ENCODE measurements at places on chromosomes 5 and 9. TPM values are rescaled to one million over a fixed set of nuclear protein-coding genes. Genes with fewer than 3 reads are reported as not detected.

The TAF11L10 gene
- total RNA-seq: not detected

- DNase-seq: no peak
Observed at GRCh38 chr9:73853549-73853948, 643.6 kb upstream of the RORB start.

The OTP gene
- total RNA-seq: not detected

The SPATA31A3 gene
- total RNA-seq: not detected

DNA sequence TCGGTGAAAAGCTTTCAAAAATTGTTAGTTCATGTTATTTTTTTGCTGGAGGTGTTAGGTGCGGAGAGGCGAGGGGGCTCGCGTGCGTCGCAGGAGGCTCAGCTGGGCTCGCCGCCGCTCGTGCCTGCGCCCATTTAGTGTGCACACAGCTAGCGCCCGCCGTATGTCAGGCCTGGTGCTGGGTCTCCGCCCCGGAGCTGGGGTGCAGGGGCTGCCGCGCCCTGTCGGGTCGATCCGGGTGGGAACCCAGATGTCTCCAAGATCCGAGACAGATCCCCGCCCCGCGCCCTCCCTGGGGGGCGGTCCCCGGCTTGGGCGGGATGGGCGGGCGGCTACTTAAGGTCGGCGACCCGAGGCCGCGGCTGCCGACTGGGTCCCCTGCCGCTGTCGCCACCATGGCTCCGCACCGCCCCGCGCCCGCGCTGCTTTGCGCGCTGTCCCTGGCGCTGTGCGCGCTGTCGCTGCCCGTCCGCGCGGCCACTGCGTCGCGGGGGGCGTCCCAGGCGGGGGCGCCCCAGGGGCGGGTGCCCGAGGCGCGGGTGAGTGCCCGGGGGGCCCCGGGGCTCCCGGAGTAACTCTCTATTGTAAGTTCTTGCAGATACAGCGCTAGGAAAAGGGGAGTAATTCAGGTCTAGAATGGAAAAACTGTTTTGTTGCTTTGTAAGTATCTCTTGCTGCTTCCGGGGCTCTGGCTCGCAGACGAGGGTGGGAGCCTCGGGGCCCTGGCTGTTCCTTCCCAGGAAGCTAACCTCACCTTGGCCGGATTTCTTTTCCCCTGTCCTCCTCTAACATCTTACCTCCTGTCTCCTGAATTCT, 31.7 kb downstream of the GSN start:
- peak; percentile 92 for DNase-seq

- no peak for DNase-seq
Observed at GRCh38 chr5:123721675-123722276, 209.8 kb downstream of the CSNK1G3 start.

DNA sequence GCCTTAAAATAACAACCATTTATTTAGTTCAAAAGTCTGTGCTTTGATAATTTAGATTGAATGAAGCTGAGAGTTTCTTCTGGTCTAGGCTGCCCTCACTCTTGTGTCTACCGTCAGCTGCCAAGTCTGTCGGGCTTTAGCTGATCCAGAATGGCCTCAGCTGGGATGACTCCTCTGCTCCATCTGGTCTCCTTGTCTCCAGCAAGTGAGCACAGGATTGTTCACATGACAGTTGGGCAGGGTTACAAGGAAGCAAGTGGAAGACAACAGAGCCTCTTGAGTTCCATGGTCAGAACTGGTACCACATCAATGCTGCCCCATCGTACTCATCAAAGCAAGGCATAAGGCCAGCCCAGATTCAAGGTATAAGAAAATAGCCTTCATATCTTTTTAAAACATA, 9.0 kb downstream of the HTR1A start:
- DNase-seq: no peak

The CDC37L1 gene
- total RNA-seq: 41.2 TPM

DNA sequence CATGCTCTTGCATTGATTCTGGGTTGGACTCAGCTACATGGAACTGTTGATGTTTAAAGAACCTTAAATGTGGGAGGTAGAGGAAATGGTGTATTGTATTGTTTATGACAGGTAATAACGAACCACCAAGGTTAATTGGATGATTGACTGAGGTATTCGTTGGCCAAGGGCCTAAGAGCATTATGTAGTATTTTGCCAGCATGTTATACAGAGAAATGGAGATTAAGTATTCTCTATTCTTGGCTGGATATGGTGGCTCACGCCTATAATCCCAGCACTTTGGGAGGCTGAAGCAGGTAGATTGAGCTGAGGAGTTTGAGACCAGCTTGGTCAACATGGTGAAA, 59.0 kb upstream of the CDK20 start:
- DNase-seq: no peak

DNA sequence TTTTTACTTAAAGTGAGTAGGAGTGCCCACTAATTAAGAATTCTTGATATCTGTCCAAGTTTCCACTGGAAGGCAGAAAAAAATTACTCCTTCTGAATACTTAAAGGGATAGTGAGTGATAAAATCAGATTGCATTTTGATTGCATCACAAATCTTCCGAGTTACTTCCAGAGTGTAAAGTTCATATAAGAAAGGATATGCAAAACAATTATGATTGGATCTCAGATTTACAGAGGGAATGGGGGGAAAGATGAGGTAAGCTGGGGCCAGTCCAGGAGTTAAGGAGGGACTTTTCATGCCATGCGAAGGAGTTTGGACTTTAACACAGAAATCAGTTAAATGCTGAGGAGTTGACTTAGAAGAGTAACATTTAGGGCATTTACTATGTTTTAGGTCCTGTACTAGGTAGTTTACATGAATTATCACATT, 9.3 kb upstream of the RNF145 start:
- DNase-seq: no peak

GRCh38 chr5:161412792-161413191, 133.7 kb downstream of the GABRB2 start:
- no peak for DNase-seq

GRCh38 chr9:110440172-110440571, 102.5 kb upstream of the TXNDC8 start:
- DNase-seq: no peak

GRCh38 chr9:112203536-112203935, 28.4 kb upstream of the SUSD1 start:
- no peak for DNase-seq

GRCh38 chr9:92974761-92975755, 27.7 kb downstream of the FGD3 start:
- no peak for DNase-seq

The ELOVL7 gene
- 0.29 TPM for total RNA-seq

DNA sequence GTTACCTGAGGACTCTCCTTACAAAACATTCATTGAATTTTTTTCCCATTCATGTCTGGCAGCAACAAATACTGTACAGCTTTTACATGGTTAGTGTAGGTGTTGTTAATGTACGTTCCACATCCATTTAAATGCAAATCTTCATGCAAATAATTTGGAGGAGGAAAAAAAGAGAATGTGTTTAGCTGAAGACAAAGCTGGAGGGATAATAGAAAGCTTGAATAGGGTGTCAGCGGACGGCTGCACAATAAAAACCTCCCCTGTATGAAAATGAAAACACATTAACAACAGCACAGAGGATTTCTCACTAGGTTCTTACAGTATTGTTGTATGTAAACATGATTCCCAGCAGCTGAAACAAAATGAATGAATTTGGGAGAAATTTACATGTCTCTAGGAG, 231.5 kb downstream of the ZNF608 start:
- no peak for DNase-seq

DNA sequence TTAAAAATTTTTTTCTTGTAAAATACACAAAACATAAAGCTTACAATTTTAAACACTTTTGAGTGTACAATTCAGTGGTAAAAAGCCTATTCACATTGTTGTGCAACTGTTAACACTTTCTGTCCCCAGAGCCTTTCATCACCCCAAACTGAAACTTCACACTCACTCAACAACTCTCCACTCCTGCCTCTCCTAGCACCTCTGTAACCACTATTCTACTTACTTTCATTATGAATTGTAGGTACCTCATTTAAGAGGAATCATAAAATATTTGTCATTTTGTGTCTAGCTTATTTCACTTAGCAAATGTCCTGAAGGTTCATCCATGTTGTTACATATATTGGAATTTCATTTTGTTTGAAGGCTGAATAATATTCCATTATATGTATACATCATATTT, 4.3 kb upstream of the ZNF510 start:
- no peak for DNase-seq

The ZDHHC21 gene
- 11.7 TPM for total RNA-seq

- no peak for DNase-seq
Observed at GRCh38 chr5:106521701-106522100, 1149.0 kb downstream of the EFNA5 start.

The GFI1B gene
- 0.34 TPM for total RNA-seq

The GPR150 gene
- total RNA-seq: 0.15 TPM

GRCh38 chr9:91126761-91127445, 234.8 kb downstream of the AUH start:
- DNase-seq: no peak

DNA sequence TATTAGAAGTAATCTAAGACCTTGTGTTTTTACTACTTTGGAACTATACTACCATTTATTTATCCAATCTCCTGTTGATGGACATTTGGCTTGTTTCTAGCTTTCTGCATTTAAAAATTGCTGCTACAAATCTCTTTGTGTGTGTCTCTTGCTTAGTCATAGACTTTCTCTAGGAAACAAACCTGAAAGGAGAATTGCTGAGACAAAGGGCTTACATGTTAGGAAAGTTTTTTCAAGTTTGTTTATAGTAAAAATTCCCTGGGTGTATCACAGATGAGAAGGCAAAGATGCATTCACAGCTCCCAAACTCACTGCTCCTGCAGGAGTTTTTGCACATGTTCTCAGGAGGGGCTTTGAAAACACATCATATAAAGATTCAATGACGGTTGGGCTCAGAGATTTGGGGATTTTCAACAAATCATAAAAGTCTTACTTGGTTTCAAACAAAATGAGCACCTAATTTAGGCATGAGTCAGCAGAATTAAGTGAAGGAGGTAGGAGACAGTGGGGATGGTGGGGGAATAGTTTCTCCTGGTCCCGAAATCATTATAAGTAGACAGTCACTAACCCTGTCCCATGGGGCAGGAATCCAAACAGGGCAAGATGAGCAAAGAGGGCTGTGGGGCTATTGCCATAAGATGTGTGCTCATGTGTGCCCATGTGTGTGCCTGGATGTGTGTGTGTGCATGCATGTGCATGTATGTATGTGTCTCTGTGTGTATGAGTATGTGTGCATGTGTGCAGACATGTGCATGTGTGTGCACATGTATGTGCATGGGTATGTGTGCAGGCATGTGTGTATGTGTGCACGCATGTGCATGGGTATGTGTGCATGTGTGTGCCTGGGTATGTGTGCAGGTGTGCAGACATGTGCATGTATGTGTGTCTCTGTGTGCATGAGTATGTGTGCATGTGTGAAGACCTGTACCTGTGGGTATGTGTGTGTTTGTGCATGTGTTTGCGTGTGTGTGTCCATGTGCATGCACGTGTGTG, 43.4 kb upstream of the S1PR3 start:
- DNase-seq: no peak

- no peak for DNase-seq
Observed at GRCh38 chr9:34271265-34272006, 57.6 kb downstream of the KIF24 start.

GRCh38 chr9:100030548-100030947, 68.3 kb downstream of the ERP44 start:
- no peak for DNase-seq

DNA sequence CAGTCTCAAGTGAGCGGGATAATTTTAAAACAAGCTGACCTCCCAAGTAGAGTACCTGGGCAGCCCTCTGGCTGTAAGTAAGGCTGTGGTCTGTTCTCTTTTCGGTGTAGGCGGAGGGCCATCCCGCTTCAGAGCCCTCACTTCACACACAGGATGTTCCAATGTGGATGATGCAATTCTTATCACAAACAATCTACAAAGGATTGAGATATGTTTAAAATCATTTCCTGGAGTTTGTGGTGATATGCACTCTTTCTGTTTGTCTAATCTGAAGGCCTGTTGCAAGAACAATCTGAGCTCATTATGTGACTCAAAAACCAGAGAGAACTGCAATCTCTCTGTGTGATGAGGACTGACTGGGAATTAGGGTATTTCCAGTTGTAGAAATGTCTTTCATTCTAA, 42.5 kb downstream of the ITGA2 start:
- DNase-seq: no peak

The FIBCD1 gene
- 0.46 TPM for total RNA-seq

DNA sequence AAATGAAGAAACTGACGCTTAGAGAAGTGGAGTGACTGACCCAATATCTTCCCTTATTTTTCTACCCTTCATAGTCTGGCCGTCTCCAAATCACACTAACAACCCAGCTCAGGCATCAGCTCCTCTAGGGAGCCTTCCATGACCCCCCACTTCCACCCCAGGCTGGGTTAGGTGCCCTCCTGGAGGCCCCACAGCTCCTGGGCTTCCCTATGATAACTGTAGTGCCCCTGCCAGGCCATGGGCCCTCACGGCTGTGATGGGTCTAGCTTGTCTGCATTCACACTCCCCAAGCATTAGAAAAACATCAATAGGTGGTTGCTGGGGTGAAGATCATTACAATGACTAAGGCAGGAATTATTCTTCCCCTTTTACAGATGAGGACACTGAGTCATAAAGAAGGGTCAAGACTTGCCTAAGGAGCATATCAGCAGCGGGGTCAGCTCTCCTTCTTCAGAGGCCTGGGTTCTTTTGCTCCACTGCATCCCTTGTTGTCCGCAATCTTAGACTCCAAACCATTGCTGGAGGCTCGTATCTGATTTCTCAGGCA, 7.3 kb downstream of the CORO2A start:
- DNase-seq: no peak

DNA sequence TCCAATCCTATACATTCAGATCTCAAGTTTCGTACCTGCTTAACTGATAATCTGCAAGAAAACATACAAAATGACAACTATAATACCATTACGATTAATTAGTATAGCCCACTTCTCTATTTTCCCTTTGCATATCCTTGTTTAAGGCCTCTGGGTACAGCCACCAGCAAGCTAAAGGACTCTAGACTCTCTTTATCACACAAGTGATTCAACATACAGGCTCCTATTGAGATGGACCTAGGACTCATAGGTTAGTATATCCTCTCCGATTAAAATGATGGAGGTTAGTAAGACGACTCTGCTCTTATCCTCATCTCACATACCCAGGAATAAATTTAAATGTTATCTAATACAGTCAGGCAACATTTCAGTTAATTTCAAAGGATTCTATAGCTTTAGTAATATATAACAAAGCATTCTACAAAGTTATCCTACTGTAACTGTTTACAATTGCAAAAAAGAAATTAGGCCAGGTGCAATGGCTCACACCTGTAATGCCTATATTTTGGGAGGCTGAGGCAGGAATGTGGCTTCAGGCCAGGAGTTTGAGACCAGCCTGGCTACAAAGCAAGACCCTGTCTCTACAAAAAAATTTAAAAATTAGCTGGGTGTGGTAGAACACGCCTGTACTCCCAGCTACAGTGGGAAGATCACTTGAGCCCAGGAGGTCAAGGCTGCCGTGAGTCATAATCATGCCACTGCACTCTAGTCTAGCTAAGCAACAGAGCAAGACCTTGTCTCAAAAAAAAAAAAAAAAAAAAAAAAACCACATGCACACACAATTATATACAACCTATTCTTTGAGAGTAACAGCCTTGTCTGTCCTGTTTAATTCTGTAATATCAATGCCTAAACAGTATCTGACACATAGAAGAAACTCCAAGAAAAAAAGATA, 15.4 kb downstream of the HAUS6 start:
- no peak for DNase-seq
